ENCODE measurements at places on chromosomes 4 and X.

DNA sequence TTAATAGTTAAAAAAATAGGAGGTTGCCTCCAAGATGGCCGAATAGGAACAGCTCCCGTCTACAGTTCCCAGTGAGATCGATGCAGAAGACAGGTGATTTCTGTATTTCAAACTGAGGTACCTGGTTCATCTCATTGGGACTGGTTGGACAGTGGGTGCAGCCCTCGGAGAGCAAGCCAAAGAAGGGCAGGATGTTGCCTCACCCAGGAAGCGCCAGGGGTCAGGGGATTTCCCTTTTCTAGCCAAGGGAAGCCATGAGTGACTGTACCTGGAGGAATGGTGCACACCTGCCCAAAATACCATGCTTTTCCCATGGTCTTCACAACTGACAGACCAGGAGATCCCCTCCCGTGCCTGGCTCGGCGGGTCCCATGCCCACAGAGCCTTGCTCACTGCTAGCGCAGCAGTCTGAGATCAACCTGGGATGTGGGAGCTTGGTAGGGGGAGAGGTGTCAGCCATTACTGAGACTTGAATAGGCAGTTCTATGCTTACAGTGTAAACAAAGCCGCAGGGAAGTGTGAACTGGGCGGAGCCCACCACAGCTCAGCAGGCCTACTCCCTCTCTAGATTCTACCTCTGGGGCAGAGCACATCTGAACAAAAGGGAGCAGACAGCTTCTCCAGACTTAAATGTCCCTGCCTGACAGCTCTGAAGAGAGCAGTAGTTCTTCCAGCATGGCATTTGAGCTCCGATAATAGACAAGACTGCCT lies 47.5 kb downstream of the PPA2 start:
- DNase-seq = no peak

DNA sequence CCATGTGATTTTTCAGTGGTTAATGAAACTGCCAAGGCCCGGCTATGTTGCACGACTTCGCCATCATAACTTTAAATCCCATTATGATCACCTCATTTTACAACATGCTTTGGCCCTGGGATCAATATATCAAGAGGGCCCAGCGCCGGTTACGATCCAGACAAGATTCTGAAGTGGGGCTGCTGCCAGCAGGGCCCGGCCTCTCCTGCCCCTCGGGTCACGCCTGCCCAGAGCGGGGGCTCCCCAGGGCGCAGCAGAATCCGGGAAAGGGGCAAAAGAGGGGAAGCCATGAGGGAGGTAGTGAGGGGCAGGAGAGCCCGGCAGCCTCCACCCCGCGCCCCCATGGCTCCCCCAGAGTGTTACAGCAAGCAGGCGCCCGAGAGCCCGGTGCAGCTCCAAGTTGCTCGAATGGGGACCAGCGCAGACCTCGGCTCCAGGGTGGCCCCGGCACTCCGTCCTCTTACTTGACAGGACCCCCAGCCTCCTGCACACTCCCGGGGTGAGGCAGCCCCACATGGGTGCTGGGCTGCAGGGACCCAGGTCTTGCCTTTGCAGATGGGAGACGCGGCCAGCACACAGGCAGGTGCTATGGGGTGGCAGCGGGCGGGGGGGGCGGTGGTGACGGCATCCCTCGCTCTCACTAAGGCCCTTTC lies 129.8 kb upstream of the NKX1-1 start:
- DNase-seq = no peak

DNA sequence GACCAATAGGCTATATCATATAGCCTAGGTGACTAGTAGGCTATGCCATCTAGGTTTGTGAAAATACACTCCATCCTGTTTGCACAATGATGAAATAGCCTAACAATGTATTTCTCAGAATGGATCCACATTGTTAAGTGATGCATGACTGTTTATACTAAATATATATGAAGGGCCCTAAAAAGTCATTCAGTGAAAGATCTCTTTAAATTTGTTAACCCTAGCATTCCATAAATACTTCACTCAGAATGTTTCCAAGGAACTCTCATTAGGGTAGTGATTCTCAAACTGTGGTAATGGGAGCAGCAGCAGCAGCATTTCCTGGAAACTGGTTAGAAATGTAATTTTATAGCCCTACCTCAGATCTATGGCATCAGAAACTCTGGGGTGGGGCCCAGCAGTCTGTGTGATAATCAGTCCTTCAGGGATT lies 74.9 kb downstream of the PRRG1 start:
- peak; percentile 58 for DNase-seq

- no peak for DNase-seq
Measured at GRCh38 chr4:8380511-8381415, 59.8 kb downstream of the ACOX3 start.

- no peak for DNase-seq
Measured at GRCh38 chr4:33802578-33802977, 2441.7 kb downstream of the ARAP2 start.
